Activated CD4-positive, alpha-beta T cell treated with anti-CD3 and anti-CD28 coated beads for 36 hours (primary cell): ENCODE measurements at places on chromosomes 6 and 20. TPM values are rescaled to one million over a fixed set of nuclear protein-coding genes. Genes with fewer than 3 reads are reported as not detected.

GRCh38 chr6:40378071-40378724, 209.0 kb downstream of the LRFN2 start:
- H3K27me3 ChIP-seq: no peaks in the 10 kb centered on the region
- H3K4me1 ChIP-seq: no peaks in the 10 kb centered on the region
- no peak overlapping the region for H3K4me3 ChIP-seq

SLC12A5 gene
- 0.49 TPM for total RNA-seq

GMEB2 gene
- total RNA-seq: 14.1 TPM

DNA sequence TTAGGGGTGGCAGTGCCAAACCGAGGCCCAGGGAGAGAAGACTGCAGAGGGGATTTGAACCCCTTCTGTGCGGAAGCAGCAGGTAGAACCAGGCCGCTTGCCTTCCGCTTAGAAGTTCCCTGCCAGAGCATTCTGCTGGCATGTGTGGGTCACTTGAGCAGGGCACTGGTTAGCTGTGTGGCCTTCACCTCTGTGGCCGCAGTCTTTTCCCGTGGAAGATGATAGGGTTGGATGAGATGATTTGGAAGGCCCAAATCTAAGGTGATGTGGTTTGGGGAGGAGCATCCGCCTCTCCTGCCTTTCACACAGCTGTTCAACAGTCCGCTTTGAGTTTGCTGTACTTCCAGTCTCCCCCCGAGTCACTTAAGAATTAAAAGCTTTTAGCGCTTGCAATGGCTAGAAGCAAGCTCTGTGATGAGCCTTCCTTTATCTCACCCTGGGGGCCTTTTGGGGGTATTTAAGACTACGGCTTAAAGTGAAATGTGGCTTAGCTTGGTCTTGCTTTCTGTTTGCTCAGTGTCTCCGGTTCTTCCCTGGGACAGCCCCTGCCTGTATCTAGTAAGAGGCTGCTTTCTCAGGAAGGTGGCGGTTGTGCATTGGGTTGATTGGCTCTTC, 743 bp downstream of the CMTR1 start:
- peaks cover 3% of the 10 kb centered on the region for H3K27me3 ChIP-seq
- DNase-seq: peak; percentile 76
- H3K27ac ChIP-seq: peak overlapping the region; percentile 99
- H3K4me3 ChIP-seq: peak overlapping the region; percentile 98

DNA sequence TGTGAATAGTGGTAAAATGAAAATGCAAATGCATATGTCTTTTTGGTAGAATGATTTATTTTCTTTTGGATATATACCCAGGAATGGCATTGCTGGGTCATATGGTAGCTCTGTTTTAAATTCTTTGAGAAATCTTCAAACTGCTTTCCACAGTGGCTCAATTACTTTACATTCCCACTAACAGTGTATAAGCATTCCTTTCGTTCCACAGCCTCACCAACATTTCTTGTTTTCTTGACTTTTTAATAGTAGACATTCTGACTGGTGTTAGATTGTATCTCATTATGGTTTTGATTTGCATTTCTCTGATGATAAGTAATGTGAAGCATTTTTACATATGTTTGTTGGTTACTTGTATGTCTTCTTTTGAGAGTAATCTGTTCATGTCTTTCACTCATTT, 144.0 kb downstream of the SIM1 start:
- DNase-seq: no peak
- no peaks in the 10 kb centered on the region for H3K27me3 ChIP-seq
- H3K36me3 ChIP-seq: no peaks in the 10 kb centered on the region
- no peak overlapping the region for H3K4me3 ChIP-seq
- no peaks in the 10 kb centered on the region for H3K4me1 ChIP-seq

- H3K27me3 ChIP-seq: peaks cover 29% of the 10 kb centered on the region
- H3K27ac ChIP-seq: no peak overlapping the region
- H3K4me3 ChIP-seq: no peak overlapping the region
- H3K4me1 ChIP-seq: peaks cover 22% of the 10 kb centered on the region
- no peaks in the 10 kb centered on the region for H3K36me3 ChIP-seq
Observed at GRCh38 chr6:37700620-37700973, 2.9 kb upstream of the MDGA1 start.

GRCh38 chr20:18794428-18794787, 19.2 kb upstream of the SCP2D1 start:
- DNase-seq: no peak
- peak overlapping the region; percentile 96 for H3K27ac ChIP-seq
- peaks cover 9% of the 10 kb centered on the region for H3K27me3 ChIP-seq
- peaks cover 20% of the 10 kb centered on the region for H3K4me1 ChIP-seq
- H3K4me3 ChIP-seq: peak overlapping the region; percentile 87

ADAM33 gene
- not detected for total RNA-seq

GRCh38 chr6:34908194-34908593, 19.1 kb downstream of the ANKS1A start:
- H3K36me3 ChIP-seq: no peaks in the 10 kb centered on the region
- no peak overlapping the region for H3K4me3 ChIP-seq
- no peak overlapping the region for H3K27ac ChIP-seq
- DNase-seq: no peak
- peaks cover 26% of the 10 kb centered on the region for H3K4me1 ChIP-seq
- peaks cover 2% of the 10 kb centered on the region for H3K27me3 ChIP-seq

CLDN20 gene
- not detected for total RNA-seq

DNA sequence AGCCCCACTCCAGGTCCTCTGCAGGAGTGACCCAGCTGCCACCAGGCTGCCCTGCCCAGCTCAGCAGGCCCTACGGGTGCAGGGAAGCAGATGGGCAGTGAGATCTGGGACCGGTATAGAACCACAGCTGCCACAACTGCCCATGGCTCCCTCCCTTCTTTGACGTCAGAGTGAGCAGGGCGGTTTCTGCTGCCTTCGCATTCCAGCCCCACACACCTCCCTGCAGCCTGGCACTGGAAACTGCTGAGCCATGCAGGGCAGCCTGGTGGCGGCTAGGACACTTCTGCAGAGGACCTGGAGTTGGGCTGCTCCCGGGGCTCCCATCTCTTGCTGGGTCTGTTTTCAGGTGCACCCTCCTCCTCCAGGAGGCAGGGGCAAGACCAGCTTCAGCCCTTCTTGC, 101.6 kb upstream of the CD93 start:
- no peaks in the 10 kb centered on the region for H3K36me3 ChIP-seq
- no peak for DNase-seq
- H3K4me3 ChIP-seq: no peak overlapping the region
- no peak overlapping the region for H3K27ac ChIP-seq

DNA sequence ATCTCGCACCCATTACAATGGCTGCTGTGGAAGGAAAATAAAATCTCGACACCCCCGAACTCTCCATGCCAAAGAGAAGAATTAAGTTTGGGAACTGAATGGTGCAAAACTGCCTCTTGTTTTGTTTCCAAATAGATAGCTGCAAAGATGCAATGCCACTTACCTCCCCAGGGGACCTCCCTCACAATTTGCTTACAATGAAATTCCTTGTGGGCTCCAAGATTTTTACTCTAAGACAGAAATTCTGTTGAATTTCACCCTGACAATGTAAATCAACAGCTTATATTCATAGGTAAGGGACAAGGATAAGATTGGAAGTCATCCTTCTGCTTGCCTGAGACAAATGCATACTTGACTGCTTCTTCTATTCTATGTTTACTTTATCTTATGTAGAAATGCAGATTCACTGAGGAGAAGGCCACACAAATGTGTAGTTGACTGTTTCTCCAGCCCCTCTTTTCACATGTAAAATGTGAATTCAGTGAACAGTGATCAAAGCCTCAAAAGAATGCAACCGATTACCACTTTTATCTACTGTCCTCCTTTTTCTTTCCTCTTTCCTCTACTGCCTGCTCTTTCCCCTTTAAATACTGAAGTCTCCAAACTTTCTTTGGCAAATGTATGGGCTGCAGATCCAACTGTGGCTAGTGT, 36.6 kb downstream of the ADGRF4 start:
- H3K27ac ChIP-seq: no peak overlapping the region
- H3K4me1 ChIP-seq: peaks cover 2% of the 10 kb centered on the region
- H3K4me3 ChIP-seq: no peak overlapping the region
- no peak for DNase-seq
- no peaks in the 10 kb centered on the region for H3K36me3 ChIP-seq

DNA sequence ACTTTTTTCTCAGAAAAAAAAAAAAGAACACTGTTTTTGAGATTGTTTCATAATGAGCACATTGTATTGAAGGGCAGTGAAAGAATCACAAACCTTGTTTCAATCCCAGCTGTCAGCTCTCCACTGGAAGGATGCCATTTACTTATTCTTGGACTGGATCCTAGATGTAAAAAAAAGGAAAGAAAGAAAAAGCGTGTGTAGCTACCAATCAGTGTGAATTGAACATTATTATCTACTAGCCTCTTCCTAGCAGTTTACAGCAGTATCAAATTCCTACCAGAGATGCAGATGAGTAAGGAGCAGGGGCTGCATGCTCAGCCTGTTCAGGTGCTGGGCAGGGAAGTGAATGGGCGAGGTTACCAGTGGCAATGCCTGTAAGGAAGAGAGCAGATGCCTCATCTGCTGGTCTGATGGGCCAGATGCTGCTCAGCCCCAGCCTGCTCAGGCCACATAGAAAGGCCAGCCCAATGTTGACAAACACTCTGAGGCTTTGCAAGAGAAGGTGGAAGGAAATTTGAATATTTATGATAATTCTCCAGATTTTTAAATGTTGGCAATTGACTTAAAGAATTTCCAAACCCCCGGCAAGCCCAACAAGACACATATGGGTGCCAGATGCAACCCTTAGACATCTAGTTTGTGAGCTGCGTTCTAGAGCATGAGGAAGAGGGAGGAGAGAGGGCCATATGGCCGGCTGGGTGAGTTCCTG, 189.5 kb downstream of the IBTK start:
- no peaks in the 10 kb centered on the region for H3K27me3 ChIP-seq
- H3K4me1 ChIP-seq: no peaks in the 10 kb centered on the region
- H3K4me3 ChIP-seq: no peak overlapping the region
- DNase-seq: no peak

BACH2 gene
- 74.7 TPM for total RNA-seq
